Urinary bladder (tissue), 4 donors: ENCODE measurements at places on chromosomes 3 and 15. TPM values are rescaled to one million over a fixed set of nuclear protein-coding genes. Genes with fewer than 3 reads are reported as not detected.

LRTM1 gene
- 13.4 TPM for total RNA-seq

EXOSC7 gene
- total RNA-seq = 33.4 TPM

MOBP gene
- 0.05 TPM for total RNA-seq

ENTPD3 gene
- 8.5 TPM for total RNA-seq

DPPA2 gene
- total RNA-seq = not detected

NR2E3 gene
- 2.3 TPM for total RNA-seq
